Progenitor cell of endocrine pancreas (in vitro differentiated cells): ENCODE measurements at places on chromosomes 5 and 9.

DNA sequence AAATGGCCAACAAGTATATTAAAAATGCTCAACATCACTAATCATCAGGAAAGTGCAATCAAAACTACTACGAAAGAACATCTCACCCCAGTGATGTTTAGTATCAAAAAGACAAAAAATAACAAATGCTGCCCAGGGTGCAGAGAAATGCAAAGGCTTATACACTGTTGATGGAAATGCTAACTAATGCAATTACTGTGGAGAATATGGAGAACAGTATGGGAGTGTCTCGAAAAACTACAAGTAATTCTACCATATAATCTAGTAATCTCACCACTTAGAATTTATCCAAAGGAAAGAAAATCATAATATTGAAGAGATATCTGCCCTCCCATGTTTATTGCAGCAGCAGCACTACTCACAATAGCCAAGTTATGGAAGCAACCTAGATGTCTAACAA lies 246.5 kb upstream of the VLDLR start:
- DNase-seq = no peak

DNA sequence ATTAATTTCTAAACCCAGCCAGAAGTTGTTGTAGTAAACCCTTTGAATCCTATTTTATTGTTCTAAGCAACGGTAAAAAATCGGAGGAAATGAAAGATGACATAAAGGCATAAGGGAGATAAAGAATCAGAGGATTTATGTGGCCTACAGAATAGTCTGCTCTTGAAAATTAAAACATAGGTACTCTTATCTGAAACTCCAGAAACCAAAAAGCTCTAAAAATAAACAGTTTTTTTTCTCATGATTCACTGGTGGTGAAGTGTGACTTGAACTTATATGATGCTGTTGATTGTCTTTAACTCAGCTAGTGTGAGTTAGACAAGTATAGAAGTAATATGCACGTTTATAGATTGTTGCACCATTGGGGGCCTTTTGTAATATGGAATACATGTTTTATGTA lies 80.3 kb downstream of the HSD17B4 start:
- no peak for DNase-seq

DNA sequence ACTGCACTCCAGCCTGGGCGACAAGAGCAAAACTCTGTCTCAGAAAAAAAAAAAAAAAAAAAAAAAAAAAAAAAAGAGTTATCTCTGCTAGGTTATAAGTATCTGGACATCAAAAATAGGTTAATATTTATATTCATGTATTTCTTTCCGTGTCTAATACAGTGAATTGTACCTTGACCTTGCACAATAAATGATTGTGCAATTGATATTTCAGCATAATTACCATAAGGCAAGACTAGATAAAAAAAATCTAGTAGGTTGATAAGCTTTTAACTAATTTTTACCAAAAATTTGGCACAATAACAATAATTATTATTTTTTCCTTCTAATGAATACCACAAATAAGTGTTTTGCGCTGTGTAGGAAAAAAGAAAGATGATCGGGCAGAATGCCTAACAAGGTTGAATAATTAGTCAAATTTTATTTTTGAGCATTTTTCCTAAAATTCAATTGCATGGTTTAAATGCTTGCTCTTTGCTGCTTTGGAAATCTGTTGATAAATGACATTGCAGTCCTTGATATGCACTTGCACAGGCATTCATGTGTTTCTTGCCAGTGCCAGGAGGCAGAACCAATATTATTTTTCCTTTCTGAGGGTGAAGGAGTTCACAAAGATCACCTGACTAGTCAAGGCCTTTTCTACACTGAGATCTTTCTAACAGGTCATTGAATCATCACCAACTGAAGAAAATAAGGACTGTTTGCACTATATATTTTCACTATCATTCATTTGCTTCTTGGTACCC lies 127.5 kb downstream of the ARRDC3 start:
- DNase-seq = no peak

- DNase-seq = no peak
These were observed 74.0 kb downstream of the MACROH2A1 start for GRCh38 chr5:135324897-135325650.

DNA sequence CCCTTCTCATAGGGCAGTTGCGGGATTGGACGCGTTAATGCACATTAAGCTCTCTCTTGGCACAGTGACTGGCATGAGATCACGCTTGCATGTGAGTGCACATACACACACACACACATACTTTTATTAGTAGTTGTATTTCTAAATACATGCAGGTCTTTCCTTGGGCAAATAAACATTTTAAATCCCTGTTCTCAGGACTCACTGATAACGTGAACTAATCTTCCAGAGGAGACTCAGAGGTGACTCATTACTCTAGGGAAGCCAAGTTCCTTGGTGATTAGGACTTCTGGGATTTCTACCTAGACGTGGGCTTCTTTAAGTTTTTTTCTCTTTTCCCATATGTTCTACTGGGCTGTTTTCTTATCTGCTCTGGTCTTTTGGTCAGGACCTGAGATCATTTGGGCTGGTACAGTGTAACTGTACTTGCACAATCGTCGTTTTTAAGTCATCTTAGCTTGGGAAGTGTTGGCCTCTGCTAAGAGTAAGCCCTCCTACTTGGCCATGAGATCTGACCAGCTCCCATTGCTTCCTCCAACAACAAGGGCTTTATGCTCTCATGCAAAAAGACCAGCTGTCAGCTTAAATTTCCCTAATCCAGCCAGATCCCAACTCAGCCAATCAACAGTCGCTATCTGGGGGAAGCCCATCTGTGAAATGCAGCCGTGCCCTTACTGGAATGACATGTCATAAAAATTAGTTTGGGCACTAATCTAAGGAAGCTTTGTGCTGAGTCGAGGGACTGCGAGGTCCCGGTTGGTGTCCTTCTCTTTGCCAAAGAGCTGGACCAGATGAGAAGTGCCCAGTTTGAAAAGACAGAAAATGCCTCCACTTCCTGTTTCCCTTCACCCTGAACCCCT lies 176.4 kb upstream of the ANKRD55 start:
- DNase-seq = no peak

DNA sequence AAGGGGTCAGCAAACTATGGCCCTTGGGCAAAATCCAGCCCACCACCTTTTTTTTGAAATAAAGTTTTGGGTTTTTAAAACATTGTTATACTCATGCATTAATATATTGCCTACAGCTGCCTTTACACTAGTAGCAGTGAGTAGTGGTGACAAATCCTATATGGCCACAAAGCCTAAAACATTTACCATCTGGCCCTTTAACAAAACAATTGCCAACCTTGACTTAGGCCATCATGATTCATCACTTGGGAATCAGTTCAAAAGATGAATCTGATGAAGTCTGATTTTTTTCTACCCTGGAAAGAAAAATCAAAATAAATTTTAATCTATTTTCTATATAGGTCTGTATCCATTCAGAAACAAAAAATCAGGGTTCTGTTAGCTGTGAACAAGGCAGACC lies 484.9 kb downstream of the BNC2 start:
- no peak for DNase-seq

DNA sequence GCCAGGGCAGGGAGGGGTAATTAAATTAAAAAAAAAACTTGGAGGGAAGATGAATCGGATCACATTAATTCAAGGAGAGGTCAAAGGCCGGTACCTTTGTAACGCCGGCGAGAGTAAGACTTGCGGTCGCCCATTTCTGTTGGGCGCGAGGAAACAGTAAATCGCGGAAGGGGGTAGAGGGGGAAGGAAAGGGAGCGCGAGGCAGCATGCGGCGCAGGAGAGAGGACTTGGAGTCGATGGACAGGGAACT lies 324 bp upstream of the RGMB start:
- no peak for DNase-seq

GRCh38 chr5:112303685-112304084 lies 115.4 kb downstream of the EPB41L4A start:
- DNase-seq = no peak

GRCh38 chr5:87300744-87301143 lies 33.1 kb downstream of the RASA1 start:
- DNase-seq = no peak

GRCh38 chr5:133471699-133472098 lies 140.6 kb downstream of the FSTL4 start:
- DNase-seq = no peak

DNA sequence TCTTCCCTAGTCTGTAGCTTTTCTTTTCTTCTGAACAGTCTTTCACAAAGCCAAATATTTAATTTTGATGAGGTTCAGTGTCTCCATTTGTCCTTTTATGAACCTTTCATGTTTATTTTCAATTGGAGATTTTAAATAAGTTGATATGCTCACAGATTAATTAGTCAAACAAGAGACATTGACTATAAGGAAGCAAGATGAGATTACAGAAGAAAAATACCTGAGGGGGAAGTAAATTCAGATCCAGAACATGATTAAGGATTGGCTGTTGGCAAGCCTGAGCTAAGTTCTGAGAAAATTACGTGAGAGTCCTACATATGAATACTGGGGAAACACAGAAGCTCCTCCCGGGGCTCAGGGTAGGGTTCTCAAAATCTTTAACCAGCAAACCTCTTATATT lies 1039.8 kb upstream of the SEMA6A start:
- DNase-seq = no peak

DNA sequence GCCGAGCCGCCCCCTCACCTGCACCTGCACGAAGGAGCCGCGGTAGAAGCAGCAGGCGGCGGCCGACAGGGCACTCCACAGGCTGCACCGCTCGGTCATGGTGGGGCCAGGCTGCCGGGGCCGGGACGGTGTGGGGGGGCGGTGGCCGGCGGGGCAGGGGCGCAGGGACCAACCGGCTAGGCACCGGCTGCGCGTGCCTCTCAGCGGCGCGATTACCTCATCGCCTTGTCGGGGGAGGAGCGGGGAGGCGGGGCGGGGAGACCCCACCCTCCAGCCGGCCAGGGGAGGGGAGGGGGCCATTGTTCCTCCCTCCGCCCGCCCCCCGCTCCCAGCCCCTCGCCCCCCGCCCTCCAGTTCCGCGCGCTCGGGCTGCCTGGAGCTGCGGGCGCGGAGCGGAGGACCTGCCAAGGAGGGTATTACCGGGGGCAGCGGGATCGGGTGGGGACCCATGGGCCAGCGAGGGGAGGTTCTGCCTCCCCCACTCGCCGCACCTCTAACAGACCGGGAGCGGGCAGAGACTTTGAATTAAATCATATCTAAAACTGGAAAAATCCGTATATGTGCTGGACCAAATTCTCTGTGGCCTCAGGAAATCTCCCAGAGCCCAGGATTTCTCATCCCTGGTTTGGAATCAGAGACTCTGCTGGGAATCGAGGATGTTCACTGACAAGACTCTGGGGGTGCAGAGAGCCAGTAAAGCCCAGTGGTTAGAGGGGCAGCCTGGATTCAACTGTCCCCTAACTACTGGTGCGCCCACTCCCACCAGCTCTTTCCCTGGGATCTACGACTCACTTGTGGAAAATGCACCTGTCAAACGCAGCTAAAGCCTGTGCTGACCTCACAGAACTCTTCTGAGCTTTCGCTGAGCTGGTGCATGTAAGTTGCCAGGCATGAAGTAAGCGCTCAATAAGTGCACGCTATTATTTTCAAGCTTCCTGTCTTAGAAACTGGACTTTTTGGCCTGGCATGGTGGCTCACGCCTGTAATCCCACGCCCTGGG lies 20.3 kb upstream of the TOR2A start:
- no peak for DNase-seq

DNA sequence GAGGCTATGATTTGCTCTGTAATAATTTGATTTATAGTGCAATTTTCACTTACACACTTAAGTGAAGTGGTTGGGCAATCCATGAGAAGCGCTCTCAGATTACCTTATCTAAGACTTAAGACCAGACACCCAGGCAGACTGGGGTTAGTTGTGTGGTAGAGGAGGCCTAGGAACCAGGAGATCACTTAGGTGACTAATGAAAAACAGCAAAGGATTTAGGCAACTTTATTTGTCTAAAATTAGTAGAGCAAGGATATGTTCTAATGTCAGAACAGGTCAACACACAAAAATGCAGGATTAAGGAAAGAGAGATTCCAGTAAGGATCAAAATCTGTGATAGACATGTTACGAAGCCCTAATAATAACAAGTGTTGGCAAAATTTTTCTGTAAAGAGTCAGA lies 913.8 kb downstream of the TLE1 start:
- no peak for DNase-seq

DNA sequence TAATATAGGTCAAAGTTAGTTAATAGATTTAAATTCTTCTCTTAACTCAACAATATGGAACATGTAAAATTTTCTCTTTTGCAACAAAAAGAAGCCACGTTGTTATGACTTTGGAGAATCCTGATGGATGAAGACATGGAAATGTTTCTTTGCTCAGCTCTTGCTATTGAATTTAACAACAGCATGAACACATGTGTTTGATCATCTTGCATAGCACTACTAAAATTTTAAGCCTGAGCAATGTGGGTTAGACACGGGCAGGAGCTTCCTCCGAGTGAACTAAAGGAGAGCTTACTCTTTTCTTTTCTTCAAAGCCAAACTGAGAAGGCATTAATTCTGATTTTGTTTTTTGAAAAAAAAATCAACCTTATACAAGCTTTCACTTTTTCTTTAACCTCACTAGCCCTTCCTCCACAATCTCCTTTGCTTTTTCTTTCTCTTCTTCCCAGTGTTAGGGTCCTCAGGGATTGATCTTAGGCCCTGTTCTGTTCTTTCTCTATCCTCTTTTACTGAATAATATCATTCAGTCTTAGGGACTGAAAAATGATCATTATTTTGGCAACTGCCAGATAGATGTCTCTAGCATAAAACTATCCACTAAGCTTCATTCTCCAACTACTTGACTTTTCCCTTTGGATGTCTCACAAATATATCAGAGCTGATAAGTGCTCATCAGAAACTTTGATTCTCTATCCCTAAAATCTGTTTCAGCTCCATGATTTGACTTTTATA lies 36.9 kb downstream of the ADAMTS19 start:
- DNase-seq = no peak

- DNase-seq = no peak
These were observed 9.7 kb downstream of the SPATA9 start for GRCh38 chr5:95673081-95673480.

GRCh38 chr5:82466986-82467561 lies 188.9 kb upstream of the RPS23 start:
- DNase-seq = no peak

GRCh38 chr5:173498286-173498685 lies 118.2 kb downstream of the BOD1 start:
- DNase-seq = no peak

DNA sequence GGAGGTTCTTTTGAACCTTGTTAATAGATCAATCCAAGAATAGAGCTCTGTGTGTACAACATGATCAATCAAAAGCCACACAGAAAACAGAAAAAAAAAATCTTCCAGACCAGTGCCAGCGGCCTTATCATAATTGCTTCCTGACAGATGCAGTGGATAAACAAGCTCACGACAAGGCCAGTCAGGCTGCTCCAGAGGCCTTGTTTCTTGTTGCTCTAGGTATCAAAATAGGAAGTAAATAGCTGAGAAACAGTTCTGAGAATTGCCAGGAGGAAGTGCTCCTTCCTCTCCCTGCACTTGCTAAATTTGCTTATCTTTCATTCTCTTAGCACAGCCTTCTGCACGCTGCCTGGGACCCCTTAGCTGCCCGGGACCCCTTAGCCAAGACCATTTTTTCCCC lies 199.0 kb upstream of the TARS1 start:
- DNase-seq = no peak
